ENCODE measurements at places on chromosomes 4 and X.

DNA sequence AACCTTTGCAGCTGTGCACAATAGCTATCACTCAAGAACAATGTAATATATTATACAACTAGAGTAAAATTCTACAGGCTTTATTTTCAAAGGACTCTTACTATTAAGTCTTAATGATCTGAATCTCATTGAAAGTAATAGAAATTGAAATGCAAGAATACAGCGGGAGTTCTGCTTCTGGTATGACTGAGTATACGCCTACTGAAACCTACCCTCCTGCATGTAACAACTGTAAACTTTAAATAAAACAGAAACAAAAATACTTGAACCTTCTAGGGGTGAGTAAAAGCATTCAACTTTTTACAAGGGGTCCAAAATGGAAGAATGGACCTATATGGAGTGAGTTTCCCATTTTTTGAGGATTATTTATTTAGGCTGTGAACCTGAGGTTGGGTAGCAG, 13.5 kb downstream of the DCHS2 start:
- DNase-seq, result no peak

DNA sequence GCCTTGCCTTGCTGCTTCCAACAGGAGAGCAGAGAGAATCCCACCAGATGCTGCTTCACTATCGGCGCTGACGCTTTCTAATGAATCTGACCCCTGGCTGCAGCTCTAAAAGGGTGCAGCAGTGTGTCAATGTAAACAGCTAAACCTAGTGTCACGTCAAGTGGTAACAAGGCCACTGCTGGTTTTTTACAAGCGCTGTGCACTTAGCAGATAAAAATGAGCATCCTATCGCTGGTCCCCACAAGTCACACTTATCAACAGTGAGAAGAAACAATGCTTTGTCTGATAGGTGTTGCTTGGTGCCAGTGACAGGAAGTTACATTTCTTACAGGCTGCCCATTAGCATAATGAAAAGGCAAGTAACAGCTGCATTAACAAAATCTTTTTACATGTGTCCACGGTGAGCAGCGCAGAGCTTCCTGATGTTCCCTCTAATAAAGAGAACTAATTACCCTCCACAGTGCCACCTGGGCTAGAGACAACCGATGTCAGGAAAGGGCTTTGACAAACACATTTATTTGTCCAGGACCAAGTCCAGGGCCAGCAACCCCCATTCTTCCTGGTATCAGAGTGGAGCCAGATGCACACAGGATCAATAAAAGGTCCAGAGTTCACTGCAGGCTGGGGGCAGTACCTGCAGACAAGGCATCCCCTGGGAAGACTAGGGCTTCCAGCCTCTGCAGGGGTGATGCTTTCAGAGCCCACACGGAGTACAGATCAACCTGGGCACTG, 176.0 kb downstream of the MGST2 start:
- DNase-seq, result no peak

DNA sequence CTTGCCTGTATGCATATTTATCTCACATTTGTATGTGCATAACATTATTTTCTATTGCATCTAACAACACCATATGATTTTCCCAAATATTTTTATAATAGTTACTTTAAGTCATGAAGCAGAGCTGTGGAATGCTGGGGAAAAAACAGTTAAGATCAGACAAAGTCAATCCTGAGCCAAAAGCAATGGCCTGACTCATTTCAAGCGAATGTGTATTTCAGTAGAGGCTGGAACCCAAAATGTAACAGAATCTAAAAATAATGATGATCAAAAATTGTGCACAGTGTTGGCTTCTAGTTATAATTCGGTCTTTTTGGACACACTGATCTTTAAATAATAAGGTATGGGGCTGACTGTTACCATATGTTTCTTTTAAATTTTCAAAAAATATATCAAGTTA, 516.2 kb upstream of the ADGRL3 start:
- peak; percentile 80 for DNase-seq

GRCh38 chrX:129777218-129778030, 2.3 kb upstream of the SASH3 start:
- no peak for DNase-seq

GRCh38 chr4:153159728-153160221, 44.5 kb upstream of the TRIM2 start:
- DNase-seq, result peak; percentile 76

DNA sequence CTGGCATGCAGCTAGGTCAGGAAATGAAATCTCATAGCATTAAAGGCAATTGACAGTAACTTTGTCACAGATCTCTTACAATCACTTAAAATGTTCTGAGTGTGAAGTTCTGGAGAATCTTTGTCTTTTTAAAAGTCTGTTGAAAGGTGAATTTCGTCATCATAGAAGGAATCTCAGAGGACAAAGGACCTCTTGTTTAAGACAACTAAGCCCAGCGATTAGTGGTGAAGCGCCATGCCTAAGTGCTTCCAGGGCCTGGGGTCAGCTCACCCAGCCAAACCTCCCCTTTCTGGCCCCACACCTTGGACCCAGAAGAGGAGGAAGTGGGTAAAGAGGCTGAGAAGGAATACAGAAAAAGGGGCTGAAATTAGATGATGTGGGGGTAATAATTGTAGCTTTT, 8.5 kb downstream of the FRMD7 start:
- peak; percentile 1 for DNase-seq

- peak; percentile 33 for DNase-seq
Observed at GRCh38 chr4:176788971-176789370, 3.8 kb downstream of the VEGFC start.

- no peak for DNase-seq
Observed at GRCh38 chrX:12679522-12679921, 111.7 kb upstream of the PRPS2 start.

DNA sequence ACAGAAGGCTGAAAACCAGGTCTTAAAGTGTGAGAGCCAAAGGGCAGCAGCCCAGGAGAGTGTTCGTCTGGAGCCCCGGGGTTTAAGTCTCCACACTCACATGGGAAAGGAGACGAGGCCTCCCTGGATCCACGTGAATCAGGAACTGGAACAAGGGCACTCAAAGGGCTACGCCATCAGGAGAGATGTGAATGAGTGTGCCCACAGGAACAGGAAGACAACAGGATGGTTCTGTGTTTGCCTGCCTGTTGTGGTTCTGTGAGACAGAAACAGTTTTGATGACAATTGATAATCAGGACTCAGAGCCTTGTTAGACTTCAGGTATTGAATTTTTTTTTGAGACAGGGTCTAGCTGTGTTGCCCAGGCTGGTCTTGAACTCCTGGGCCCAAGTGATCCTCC, 4.9 kb upstream of the CTBP1 start:
- no peak for DNase-seq

DNA sequence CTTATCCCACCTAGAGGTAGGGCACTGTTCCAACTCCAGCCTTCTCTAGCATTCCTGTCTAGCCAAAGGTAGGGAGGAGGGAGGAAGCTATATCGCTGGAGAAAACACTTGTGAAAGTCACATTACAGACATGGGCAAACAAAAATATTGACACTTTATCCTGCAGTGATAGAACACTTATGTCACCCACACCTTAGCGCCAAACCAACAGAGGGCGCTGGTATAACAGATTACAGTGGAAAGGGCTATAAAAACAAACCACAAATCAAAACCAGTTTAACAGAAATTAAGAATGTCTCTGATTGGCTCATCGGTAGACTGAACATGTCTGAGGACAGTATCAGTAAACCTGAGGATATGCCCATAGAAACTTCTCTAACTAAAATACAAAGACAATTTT, 451.3 kb downstream of the TLL1 start:
- peak; percentile 43 for DNase-seq

DNA sequence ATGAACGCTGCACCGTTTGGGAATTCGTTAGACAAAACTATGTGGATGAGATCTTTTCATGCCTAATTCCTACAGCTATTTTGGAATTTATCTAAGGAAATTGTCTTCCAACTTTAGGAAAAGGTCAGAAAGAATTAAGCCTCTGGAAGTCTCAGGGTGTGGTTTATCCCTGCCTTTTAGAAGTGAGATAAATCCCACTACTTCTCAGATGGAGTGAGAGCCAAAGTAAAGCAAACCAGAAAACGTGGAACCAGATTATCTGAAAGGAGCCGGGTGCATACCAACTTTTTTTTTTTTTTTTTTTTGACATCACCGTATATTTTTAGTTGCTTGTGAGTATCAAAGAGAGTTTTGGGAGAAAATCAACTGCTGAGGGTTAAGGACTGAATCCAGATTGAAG, 79.6 kb downstream of the VCX2 start:
- DNase-seq, result no peak

DNA sequence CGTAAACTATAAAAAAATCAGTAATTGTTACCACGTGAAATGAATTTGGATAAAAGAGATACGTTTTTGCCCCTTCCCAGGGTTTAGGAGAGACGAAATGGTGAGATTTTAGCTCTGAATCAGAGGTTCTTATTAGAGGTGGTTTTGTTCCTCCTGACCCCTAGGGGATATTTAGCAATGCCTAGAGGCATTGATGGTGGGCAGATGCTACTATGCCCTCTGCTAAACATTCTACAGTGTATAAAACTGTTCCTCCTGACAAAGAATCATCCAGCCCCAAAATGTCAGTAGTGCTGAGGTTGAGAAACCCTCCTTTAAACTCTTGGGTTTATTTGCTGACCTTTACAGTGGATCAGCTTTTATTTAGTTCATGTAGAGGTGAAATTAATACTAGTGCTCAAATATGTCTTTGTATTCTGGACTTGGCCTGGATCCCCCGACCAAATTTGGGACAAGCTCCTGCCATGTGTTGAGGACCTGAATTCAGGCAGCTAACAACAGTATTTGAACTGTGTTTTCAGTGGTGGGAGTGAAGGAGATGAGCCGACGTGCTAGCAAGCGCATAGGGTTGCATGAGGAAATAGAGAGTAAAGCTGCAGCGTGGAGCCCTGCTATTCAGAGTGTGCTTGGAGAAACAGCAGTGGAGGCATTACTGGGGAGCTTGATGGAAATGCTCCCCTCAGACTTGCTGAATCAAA, 126.1 kb downstream of the PTTG2 start:
- DNase-seq, result no peak

DNA sequence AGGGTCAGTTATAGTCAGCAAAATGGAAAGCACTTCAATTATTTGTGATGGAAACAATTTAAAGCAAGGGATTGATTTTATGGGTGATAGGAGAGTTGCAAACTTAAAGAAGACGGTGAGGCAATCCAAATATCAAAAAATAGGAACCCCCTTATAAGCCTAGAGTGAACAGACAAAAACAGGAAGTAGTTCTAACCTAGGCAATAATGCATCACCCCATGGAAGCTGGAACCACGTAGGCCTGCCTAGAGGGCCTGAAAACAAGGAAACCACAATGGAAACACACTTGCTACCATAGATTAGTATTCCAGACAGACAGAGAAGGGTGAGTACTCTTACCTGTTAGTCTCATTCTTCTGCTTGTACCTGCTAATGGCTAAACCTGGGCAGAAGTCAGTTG, 13.5 kb upstream of the GK2 start:
- no peak for DNase-seq

DNA sequence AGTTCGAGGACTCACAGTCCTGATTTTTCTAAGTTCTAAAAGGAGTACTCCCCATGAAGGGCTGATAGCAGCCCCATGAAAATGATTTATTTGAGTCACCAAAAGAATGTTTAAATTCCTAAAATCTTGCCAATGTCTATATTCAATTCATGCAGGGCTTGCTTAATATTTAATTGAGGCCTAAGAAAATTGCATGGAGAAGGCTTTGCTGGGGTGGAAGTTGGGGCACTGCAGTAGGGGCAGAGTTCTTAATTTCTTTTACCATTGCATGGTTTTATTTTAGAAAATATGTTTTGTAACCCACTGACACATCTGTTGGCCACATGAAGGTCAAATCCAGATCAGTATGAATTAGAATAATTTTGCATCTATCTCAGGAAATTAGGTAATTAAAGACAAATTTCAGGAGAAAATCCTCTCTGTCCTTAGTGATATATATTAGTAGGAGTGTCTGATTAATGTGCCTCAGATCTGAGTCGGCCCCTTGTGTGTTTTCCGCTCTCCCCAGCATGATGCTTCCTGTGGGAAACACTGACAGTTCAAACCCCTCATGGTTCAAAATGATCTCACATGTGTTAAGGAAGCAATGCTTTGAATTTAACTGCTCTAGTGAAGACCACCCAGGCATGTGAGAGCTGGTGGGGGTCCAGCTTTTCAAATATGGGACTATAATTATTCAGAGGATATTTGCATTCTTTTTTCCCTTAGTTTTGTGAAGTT, 54.0 kb upstream of the EGFL6 start:
- no peak for DNase-seq

DNA sequence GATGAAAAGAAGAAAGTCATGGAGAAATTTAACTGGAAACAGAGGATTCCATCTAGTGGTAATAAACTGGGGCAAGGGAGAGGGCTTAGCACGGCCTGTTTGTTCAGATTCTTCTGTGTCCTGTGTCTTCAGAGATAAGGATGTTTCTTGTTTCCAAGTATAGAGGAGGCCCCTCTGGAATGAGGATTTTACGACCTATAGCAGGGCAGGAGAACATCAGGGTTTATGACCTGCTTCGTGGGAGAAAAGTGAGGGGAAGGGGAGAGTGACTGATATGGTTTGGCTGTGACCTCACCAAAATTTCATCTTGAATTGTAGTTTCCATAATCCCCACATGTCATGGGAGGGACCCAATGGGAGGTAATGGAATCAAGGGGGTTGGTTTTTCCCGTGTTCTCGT, 93.0 kb upstream of the LDB2 start:
- no peak for DNase-seq

DNA sequence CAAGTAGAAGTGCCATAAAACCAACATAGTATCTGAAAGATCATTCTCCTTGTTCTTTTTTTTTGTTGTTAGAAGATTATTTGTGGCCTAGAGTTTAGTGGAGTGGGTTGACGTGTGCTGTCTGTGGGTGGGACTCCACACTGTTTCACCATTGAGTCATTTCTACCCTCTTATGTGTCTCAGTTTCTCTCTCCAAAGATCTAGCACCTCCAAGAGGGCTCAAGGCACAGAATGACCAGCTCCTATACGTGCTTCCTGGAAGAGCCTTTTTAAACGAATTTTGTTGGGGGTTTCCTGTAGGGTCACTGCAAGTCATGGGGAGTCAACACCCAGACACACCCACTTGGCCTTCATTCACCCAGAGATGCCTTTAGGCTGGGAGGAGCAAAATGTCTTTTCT, 150.1 kb downstream of the KLF8 start:
- DNase-seq, result no peak

DNA sequence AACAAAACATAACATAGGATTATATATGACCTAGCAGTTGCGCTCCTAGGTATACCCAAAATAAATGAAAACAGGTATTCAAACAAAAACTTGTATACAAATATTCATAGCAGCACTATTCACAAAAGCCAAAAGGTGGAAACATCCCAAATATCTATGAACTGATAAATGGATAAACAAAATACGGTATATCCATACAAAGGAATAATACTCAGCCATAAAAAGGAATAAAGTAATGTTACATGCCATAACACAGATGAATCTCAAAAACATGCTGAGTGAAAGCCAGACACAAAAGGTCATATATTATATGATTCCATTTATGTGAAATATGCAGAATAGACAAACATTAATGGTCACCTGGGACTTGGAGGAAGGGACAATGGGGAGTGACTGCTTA, 5.2 kb downstream of the WNK3 start:
- no peak for DNase-seq

GRCh38 chr4:35506161-35506560, 738.2 kb downstream of the ARAP2 start:
- no peak for DNase-seq

GRCh38 chr4:145580906-145581305, 38.3 kb upstream of the MMAA start:
- DNase-seq, result no peak

Data from ELR (cell line).